ENCODE measurements at places on chromosomes 11 and 22.

- DNase-seq: no peak
These were observed 320.7 kb downstream of the TMEM135 start for GRCh38 chr11:87358461-87358860.

- no peak for DNase-seq
These were observed 33.6 kb downstream of the MAP6 start for GRCh38 chr11:75635066-75635862.

GRCh38 chr11:74427384-74427886, 29.2 kb upstream of the PGM2L1 start:
- DNase-seq: no peak

GRCh38 chr22:42939451-42939881, 75.5 kb downstream of the PACSIN2 start:
- no peak for DNase-seq

GRCh38 chr11:90947930-90948329, 725.1 kb upstream of the CHORDC1 start:
- DNase-seq: no peak

- DNase-seq: no peak
These were observed 23.1 kb upstream of the ATXN10 start for GRCh38 chr22:45648301-45649117.

Data from activated CD4-positive, alpha-beta memory T cell treated with anti-CD3 and anti-CD28 coated beads, Interleukin-2, amount 10 ng/mL, durations not matched to agents 7 days and 5 days (primary cell).